Activated CD8-positive, alpha-beta memory T cell treated with anti-CD3 and anti-CD28 coated beads, Interleukin-2, amount 10 ng/mL, durations not matched to agents 7 days and 5 days (primary cell): ENCODE measurements at places on chromosomes 11 and 22.

GRCh38 chr11:86374069-86374468 lies 618 bp upstream of the CCDC81 start:
- peaks cover 10% of the 10 kb centered on the region for H3K4me1 ChIP-seq
- no peak overlapping the region for H3K27ac ChIP-seq
- peaks cover 7% of the 10 kb centered on the region for H3K36me3 ChIP-seq
- DNase-seq, result no peak
- peaks cover 4% of the 10 kb centered on the region for H3K27me3 ChIP-seq

DNA sequence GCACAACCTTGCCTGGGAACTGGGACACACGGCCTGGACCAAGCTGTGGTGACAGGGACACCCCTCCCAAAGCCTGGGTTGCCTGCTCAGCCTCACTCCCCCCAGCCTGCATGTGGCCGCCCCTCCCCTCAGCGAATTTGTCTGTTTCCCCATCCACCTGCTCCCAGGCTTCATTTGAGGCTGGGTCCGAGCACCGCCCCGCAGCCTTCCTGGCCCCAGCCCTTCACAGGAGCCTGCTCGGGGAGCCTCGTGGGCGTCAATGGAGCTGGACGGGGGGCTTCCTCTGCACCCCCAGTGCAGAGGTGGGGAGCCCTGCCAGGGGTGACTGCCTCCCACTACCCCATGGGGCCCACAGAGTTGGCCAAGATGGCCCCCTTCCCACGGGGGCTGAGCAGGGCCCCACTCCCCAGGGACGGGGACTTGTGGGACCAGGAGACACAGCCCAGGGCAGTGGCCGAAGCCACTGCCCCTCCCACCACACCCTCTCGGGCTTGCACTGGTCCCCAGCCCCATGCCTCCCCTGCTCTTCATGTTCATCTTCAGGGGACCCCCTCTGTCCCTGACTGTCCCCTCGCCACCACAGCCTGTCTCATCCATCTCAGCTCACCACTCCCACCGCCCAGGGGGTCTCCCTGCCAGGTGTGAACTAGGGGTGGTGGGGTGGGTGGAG lies 91.7 kb downstream of the WNT7B start:
- peaks cover 15% of the 10 kb centered on the region for H3K27me3 ChIP-seq
- DNase-seq, result no peak
- H3K4me3 ChIP-seq, result no peak overlapping the region
- no peaks in the 10 kb centered on the region for H3K36me3 ChIP-seq
- no peaks in the 10 kb centered on the region for H3K4me1 ChIP-seq

- H3K27me3 ChIP-seq, result no peaks in the 10 kb centered on the region
- H3K27ac ChIP-seq, result no peak overlapping the region
- H3K4me3 ChIP-seq, result no peak overlapping the region
- DNase-seq, result no peak
Observed at GRCh38 chr11:23078289-23078971, 218.2 kb upstream of the CCDC179 start.

GRCh38 chr11:18608376-18608775 lies 8.8 kb downstream of the MISFA start:
- no peak overlapping the region for H3K4me3 ChIP-seq
- no peaks in the 10 kb centered on the region for H3K27me3 ChIP-seq
- H3K27ac ChIP-seq, result no peak overlapping the region
- H3K36me3 ChIP-seq, result peaks cover 27% of the 10 kb centered on the region
